CD8-positive, alpha-beta T cell (primary cell): ENCODE measurements at places on chromosomes 2 and 18.

GRCh38 chr18:45879681-45880655, 54.5 kb downstream of the SIGLEC15 start:
- peak; percentile 58 for DNase-seq

GRCh38 chr2:133718688-133719201, 150.5 kb upstream of the NCKAP5 start:
- DNase-seq = no peak

DNA sequence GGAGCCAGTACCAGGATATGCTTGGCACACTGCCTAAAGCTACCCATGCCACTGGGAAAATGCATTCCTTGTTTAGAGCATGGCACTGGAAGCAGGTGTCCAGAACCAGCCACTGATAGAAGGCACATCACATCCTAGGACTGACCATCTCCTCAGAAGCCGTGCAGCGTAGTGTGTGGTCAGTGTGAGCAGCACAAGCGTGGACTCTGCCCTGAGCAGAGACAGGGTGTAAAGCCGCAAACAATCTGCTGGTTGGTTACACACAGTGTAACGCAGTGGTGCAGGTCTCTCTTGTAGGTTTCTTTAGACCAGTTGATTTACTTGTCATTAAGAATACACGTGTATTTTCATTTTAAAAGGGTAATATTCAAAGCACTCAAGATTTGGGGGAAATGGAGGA, 377.8 kb upstream of the HS6ST1 start:
- DNase-seq = no peak

DNA sequence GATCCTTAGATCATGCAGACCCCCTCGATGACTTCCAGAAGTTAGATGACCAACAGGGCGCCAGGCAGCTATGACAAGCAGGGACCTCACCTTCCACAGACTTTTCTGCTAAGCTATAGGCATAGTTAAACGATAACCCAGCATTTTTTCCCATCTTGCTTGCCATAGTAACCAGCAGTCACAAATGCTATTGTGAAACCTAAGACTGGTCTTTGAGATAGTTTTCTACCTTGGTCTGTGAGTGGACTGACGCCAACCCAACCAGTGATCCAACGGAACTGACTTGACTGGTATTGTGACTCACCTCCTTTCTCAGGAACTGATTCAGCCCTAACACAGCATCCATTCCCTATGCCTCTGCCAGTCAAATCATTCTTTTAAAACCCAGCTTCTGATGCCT, 361.2 kb downstream of the LRRTM4 start:
- DNase-seq = no peak

- DNase-seq = no peak
These were observed 57.9 kb downstream of the TET3 start for GRCh38 chr2:74042606-74043005.

- no peak for DNase-seq
These were observed 49.6 kb downstream of the ZEB2 start for GRCh38 chr2:144470334-144470733.

DNA sequence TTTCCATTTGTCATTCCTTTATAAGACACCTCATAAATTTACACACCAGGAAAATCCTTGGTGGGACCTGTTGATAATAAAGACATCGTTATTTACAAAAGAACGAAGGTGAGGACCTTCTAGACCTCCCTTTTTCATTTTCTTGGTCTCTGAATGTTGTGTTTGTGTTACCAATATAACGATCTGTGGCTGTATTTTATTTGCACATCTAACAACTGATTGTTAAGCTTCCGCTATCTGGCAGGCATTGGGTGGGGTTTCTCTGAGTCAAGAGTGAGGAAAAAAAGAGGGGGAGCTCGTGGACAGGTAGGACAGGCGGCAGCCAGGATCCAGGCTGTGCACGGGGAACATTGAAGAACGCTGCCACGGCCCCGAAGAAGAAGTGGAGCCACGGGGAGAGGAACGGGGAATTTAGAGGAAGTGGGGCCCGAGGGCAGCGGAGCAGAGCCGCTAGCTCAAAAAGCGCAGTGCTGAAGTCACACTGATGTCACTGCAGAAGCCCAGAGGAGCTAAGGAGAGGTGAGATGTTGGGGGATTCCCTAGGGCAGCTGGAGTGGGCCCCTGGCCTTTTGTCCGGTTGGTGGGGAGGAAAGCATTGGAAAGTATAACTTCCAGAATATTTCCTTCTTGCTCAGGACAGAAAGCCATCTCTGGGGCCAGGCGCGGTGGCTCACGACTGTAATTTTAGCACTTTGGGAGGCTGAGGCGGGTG, 20.9 kb upstream of the DNMT3A start:
- peak; percentile 55 for DNase-seq

DNA sequence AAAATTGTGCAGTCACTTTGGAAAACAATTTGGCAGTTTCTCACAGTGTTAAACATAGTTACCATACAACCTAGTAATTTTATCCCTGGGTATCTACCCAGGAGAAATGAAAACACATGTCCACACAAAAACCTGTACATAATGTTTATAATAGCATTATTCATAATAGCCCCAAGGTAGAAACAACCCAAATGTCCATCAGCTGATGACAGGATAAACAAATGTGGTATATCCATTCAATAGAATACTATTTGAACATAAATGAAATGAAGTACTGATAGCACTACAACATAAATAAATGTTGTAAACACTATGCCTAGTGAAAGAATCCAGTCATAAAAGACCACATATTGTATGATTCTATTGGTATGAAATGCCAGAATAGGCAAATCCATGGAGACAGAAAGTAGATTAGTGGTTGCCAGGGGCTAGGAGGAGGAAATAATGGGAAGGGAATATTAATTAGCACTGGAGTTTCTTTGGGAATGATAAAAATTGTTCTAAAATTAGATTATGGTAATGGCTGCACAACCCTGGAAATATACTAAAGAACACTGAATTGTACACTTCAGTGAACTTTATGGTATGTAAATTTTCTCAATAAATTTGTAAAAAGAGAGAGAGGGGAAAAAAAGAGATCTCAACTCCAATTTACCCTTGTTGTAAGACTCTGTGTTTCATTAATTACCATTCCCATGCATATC, 20.8 kb upstream of the VIT start:
- DNase-seq = no peak

DNA sequence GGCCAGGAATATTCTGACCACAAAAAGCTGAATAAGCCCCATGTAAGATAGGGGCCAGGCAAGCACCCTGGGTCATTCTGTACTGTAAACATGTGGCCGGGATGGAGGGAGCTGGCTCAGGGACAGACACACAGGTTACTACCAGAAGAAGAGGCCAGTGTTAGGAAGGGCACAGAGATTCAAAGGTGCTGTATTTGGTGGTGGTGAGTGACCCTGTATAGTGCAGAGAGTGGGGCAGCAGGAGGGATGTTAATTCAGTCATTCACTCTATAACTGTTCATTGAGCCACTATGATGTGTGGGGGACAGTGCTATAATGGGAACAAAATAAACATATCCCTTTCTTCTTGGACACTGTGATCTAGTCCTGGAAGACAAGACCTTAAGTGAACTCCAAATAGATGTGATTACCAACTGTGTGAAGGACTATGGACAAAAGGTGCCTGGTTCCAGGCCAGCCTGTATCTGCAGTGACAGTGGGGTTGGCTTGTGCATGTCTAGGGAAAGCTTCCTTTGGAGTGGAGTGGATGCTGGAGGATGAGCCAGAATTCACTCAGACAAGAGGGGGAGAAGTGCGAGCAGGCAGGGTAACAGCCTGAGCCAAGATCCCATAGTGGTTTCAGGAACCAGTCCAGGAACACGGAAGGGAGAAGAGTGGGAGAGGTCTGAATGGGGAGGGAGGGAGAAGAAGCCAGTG, 8.3 kb downstream of the MOCOS start:
- DNase-seq = no peak

GRCh38 chr2:88018909-88019308, 2.6 kb upstream of the RNU2-63P start:
- no peak for DNase-seq

DNA sequence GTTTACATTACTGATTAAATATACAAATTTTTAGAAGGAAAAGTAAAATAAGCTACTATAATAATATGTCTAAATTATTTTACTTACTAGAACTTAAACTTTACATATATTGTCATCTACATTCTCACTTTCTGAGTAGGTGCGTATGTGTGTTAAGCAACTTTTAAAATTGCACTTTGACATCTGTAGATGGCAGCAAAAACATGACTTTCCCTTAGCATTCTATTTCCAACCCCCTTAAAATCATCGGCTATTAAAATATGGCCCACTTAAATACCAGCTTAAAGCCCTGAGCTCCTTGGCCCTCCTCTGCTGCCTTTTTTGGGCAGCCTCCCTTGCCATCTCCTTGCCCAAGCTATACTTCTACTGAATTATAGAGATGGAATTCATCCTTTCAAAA, 78.0 kb downstream of the UPP2 start:
- DNase-seq = no peak

- no peak for DNase-seq
These were observed 1.5 kb downstream of the NDC80 start for GRCh38 chr18:2572892-2573291.

DNA sequence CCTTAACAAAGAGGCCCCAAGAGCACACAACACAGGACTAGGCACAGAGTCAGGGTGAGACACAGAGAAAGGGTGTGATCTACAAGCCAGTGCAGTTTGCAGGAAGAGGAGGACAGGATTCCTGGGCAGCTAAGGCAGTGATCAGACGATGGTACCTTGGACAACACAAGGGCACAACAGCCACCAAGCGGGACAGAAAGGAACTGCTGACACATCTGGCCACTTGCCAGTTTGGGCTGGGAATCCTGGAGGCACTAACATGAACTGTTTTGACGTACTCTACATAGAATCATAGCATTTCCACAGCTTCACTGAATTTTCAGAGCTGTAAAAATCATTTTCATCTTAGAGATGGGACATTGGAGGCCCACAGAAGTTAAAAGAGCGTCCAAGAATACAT, 221.5 kb upstream of the SLC35G4 start:
- no peak for DNase-seq

GRCh38 chr18:71168557-71169145, 879.8 kb downstream of the SOCS6 start:
- DNase-seq = no peak

GRCh38 chr2:97907369-97908100, 88.2 kb downstream of the TMEM131 start:
- no peak for DNase-seq

- DNase-seq = no peak
These were observed 19.4 kb downstream of the AAK1 start for GRCh38 chr2:69624131-69624530.

DNA sequence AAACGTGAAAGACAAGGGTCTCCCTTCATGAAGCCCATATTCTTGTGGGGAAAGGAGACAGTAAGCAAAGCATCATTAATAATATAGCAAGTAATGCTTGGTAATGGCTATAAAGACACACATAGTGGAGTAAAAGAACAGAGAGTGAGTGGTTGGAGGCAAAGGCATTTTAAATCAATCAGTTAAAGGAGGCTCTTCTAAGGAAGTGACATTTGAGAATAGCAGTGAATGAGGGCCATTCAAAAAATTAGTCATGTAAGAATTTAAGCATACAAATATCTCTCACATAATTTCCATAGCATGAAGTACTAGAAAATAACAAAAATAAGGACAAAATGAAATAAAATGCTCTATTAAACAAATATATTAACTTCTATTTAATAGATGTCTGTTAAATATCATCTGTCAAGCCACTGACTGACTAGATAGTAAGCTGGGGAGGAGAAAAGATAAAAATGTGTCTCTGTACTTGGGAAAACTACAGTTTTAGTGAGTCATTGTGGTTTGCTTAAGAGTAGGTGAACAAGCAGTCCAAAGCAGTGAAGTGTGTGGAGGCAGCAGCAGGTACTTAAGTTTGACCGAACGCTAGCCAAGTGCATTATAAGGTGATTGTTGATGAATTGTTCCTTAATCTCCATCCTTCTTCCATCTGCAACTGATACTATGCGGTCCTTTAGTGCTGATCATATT, 160.1 kb downstream of the PARD3B start:
- no peak for DNase-seq

- no peak for DNase-seq
These were observed 61.9 kb upstream of the IL1R1 start for GRCh38 chr2:102080451-102081242.

DNA sequence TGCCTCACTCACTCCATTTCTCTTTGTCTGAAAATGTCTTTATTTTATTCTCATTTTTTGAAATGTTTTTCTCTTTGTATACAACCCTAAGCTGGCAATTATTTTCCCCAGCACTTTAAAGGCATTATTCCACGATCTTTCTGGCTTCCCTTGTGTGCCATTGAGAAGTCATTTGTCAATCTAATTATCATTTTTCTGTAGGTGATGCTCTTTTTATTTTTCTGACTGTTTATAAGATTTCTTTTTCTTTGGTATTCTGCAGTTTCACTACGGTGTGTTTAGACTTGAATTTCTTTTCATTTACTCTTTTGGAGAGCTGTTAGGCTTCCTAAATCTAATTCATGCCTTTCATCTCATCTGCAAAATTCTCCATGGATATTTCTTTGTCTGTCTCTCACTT, 8.1 kb downstream of the SCYGR4 start:
- no peak for DNase-seq

- no peak for DNase-seq
These were observed 240.2 kb downstream of the FSIP2 start for GRCh38 chr2:185978634-185979407.

DNA sequence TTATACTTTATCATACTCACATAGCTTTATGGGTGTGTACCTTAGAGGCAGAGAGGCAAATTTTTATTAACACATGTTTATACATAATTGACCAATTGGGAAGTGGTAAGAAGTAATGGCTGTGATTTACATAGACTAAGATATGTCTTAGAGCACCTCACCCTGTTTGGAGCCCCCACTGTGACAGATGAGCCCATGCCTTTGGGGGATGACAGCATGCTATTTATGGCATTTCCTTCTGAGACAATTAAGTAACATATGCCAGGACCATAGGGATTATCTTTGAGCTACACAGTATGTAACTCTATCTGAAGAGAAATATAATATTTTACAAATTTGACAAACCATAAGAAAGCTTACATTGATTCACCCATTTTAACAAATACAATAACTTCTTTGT, 1655.3 kb upstream of the ACVR2A start:
- DNase-seq = no peak

DNA sequence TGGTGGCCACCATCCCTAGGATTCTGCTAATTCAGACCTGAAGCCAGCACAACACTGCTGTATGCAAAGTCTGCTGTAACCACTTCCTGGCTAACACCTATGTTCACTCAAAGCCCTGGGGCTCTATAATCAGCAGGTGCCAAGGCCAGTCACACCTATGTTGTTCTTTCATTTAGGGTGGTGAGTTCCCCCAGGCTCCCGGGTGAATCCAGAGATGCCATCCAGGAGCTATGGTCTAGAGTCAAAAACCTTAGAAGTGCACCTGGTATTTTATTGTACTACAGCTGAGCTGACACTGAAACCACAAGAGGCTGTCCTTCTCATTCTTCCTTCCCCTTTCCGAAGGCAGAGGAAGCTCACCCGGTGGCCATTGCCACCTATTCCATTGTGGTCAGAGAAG, 46.2 kb upstream of the CCDC141 start:
- no peak for DNase-seq

GRCh38 chr2:181752301-181752700, 72.0 kb upstream of the NEUROD1 start:
- no peak for DNase-seq

DNA sequence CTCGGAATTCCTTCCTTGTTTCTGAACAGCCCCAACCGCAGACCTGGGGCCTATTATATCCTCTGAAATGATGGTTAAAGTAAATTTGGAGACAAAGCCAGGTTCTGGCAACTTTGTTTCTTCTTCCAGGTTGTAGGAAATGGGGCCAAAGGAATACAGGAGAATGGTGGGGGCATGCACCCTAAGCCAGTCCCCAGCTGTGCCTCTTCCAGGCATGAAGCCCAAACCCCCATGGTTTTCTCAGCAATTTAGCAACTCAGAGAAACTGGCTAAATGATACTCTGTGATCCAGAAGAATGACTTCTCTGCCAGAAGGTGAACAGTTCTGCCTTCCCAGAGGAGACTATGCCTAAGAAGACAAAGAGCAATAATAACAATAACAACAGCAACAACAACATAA, 635.0 kb upstream of the FANCL start:
- no peak for DNase-seq
